NCI-H1105 treated with DMSO at 0.1 percent for 48 hours (cell line): ENCODE measurements at places on chromosomes 6 and 20.

DNA sequence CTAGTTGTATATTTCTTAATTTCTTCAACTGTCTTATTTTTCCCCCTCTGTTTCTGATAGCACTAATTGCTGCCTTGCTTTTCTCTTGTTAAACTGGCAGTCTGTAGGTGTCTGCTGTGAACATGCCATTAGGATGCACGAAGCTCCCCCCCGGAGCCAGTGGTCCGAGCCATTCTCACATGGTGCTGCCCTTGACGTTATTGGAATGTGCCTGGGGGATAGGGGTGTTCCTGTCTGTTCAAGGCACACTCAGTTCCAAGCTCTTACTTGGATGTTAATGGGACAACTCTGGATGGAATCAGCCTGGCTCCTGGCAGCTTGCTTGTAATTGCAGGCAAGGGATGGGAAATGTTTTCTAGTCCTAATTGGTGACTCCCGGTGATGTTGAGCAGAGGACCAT is 68.4 kb downstream of the RREB1 start:
- no peak for DNase-seq

DNA sequence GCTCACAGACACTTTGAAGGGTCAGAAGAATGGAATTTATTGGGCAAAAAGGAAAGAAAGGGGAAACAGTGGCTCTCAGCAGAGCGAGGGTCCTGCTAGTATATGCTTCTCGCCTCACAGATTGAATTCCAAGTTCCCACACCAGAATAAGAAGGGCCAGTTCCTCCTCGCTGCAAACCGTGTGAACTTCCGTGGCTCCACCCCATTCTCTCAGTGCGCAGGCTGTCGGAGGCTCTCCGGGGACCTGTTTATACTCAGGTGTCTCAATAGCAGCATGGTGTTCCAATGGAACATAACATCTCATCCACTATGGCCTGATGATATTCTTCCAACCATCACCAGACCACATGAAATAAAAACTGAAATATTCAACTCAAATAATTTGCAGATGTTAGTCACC is 4.6 kb downstream of the SAMD3 start:
- no peak for DNase-seq

GRCh38 chr6:111651185-111652034 is 45.7 kb upstream of the TRAF3IP2 start:
- DNase-seq = no peak

DNA sequence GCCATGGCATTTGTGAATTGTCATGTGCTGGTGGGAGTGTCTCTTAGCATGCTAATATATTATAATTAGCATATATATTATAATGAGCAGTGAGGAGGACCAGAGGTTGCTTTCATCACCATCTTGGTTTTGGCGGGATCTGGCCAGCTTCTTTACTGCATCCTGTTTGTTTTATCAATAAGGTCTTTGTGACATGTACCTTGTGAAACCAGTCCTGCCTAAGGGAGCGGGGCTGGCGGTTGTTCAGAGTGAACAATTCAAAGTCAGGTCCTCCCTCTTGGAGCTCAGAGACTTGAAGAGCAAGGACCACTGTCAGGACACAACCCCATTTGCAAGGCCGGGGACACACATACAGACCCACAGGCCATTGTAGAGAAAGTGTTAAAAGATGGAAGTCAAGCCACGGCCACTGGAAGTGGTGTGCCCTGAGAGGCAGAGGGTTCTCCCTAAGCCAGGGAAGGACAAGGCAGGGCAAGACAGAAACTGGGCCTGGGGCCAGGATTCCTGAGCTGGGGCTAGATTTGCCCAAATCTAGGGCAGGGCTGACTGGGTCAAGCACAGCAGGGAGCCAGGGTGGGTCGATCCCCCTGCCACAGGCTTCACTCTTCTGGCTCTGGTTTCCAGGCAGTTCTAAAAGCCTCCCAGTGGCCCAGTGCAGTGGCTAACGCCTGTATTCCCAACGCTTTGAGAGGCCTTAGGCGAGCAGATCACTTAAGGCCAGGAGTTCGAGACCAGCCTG is 14.2 kb downstream of the SLC52A3 start:
- no peak for DNase-seq

- no peak for DNase-seq
Observed at GRCh38 chr6:137001299-137001976, 43.3 kb downstream of the IL20RA start.

DNA sequence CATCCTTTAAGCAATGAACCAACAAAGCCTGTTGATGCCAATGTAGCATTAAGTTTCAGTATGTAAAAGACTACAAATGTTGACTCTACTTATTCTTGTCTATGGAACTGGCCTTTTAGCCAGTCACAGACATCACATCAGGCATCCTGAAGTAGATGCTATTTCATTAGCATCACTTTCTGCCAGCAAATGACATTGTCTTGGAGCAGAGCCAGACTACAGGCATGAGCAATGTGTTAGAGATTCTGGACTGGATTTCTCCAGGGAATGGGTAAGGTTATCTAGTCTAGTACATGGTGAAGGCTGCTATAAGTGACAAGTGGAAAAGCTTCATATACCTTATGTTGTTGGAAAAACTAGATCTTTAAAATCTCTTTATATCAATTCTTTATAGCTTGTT is 142.9 kb downstream of the ADGRB3 start:
- DNase-seq = peak; percentile 96

GRCh38 chr6:158970640-158971275 is 29.2 kb downstream of the RSPH3 start:
- no peak for DNase-seq

DNA sequence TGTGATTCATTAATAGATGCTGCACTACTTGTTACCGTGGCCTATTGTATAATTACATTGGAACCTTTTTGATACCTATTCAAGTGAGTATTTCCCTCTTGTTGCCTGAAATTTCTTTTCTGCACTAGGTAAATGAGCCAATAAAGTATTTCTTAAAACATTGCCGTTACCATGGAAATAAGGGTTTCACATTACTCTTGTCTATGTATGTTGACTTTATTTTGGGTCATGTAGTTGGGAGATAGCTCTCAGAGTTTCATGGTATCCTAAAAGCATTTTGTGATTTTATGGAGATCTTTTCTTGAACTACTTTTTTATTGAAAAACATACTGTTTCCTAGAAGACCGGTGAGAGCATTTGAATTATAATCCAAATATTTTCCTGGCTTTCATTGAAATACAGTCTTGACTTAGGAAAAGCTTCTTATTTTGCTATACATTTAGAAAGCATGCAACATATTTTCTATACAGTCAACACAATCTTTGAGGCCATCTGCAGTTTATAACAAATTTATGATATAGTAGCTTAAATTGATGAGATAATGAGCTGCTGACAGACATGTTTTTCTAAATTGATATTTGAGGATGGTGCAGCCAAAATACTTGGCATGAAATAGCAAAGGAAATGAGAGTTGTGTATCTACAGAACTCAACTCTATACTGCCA is 650.4 kb downstream of the RFPL4B start:
- DNase-seq = no peak

GRCh38 chr6:3297006-3297405 is 38.3 kb downstream of the PSMG4 start:
- no peak for DNase-seq

- no peak for DNase-seq
Observed at GRCh38 chr6:113495521-113495920, 361.6 kb upstream of the MARCKS start.

DNA sequence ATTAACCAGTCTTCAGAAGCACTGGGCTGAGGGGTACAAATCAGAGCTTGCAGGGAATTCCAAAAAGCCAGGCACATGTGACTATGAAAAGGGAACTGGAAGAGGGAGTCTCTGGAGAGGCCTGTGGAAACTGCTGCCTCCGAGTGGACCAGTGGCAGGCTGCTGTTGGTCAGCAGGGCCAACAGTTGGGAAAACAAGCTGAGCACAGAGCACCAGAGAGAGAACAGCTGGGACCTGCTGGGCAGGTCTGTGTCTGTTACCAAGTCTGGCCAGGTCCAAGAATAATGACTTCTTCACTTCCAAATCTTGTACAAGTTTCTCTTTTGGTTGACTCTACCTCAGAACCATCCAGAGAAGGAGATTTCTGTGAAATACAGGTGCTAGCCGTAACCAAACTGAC is 81.4 kb downstream of the LIN28B start:
- no peak for DNase-seq

DNA sequence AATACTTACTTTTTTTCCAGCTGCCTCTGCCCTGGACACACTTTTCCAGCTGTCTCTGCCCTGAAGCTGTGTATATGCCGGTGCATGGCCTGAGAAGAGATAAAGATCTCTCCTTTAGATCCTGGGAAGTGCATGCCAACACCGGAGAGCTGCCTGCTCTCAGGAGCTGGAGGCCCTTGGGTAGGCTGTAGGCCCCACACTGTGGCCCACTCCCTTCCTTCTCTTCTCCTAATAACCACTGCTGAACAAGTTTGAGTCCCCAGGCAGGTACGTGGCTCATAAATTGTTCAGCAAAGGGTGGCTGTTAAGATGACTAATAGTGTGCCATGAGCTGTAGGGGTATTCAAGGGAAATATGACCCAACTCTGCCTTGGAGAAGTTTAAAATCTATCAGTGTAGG is 102.5 kb downstream of the CD24 start:
- no peak for DNase-seq

DNA sequence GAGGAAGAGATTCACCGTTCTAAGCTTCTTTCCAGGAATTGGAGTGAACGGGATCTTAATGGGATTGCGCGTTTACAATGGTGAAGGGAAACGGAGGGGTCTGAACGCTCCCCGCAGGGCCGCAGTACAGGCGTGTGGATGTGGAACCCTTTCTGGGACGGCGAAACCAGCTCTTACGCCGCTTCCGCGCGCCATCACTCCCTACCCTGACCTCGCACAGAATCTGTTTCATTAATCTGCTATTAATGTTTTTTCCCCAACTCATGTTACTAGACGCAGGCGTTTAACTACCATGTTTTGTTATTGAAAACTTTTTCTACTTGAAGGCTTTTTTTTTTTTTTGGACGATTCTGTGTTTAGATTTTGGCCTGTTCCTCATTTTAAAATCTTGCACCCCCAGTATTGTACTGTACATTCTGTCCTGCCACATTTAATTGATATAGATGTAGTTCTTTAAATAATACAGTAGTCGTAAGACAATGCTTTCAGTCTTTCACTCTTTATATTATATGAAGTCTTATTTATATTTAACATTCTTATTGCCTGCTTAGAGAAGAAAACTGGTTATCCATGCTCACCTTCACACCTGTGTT is 696 bp upstream of the SUPT3H start:
- no peak for DNase-seq

DNA sequence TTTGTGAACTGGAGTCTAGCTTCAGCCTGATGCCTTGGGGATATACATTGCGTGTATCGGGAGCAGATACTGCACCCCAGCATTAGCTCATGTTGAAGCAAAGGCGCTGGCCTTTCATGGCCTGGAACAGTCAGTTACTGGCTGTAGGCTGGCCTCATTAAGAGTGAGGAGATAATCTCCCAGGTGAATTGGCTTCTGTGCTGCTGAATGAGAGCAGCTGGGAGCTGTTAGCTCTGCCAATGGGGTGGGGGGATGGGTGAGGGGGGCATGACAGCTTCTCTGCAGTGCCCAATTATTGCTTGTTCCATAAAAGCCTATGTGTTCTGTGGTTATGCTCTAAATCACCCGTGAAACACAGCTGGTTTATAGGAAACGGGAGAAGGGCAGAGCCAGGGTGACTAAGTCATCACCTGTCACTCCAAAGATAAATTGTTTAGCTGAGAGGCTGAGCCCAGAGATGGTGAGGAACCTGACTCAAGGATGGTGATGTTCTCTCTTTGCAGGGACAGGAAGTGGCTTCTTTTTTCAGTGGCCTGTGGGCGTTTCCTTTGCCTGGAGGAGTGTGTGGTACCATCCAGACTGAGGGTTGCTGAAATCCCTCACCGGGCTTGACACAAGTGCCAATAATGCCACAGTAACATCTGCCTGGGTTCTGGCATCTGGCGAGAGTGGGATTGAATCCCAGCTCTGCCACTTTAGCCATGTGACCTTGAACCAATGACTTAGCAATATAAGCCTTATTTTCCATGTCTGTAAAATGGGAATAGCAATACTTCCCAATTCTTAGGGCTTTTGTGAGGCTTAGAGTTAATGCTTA is 170.8 kb downstream of the BCAS1 start:
- DNase-seq = peak; percentile 84

DNA sequence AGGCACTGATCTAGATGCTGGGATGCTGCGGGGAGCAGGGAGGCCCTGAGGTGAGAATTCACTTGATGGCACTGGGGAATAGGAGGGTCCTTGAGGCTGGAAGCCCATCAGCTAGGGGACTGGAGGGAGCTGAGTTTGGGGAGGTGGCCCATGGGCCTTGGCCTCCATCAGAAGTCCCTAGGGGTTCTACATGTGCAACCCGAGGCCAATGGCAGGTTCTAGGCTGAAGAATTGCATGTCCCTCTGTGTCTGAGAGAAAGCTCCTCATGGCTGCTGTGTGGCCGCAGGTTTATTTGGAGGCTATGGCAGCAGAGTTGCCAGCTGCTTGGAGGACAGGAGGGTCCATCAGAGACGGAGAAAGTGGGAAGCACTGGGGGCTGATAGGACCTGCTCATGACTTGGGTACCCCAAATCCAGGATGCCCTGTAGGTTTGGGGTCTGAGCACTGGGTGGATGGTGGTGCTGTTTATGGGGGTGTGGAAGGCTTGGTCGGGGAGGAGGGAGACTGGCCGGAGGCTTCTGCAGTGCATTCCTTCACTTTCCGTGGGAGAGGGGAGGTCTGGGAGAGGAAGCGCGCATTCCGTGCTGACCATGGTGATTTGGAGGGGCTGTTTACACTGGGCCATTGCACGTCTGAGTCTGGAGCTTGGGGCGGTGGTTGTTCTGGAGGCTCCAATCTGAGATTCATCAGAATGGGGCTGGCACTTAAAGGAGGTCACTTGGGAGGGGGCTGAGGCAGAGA is 24.8 kb upstream of the PHACTR3 start:
- no peak for DNase-seq

DNA sequence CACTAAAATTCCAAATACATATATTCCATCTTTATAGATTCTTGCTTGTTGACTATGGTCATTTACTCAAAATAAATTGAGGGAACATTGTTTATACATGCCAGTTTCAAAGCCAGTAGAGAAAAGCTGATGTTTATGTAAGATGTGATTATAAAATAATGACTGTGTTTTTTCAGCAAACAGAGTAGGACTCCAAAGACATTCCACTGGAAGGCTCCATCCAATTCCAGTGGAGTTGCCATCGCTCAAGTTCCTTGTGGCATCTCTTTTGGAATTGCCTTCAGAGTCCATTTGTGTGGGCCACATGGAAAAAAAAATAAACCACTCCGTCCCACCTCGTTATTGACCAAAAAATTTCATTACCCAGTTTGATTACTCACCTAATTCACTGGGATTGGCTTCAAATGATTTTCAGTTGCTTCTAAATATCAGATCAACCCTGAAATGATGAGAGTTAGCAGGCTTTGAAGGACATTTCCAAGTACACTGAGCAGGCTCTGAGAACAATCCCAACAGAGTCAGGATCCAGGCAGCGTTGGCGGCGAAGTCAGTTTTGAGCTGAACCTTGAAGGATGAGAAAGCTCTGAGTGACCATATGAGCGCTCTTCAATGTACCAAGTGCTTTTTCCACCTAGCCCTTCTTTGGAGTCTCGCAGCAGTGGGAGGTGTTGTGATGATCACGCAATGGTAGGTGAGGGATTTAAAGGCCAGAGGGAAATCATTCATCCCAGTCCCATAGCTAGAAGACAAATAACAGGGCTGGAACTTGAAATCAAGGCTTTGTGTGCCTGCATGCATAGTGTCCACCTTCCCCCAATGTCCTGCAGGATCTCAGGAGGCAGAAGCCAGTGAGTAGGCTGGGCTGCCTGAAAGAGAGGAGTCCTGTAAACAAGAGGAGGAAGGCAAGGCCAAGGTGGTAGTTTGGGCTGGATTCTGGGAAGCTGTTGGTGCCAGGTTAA is 281.7 kb downstream of the CDC5L start:
- no peak for DNase-seq
